ENCODE measurements at places on chromosomes 7 and 10.

DNA sequence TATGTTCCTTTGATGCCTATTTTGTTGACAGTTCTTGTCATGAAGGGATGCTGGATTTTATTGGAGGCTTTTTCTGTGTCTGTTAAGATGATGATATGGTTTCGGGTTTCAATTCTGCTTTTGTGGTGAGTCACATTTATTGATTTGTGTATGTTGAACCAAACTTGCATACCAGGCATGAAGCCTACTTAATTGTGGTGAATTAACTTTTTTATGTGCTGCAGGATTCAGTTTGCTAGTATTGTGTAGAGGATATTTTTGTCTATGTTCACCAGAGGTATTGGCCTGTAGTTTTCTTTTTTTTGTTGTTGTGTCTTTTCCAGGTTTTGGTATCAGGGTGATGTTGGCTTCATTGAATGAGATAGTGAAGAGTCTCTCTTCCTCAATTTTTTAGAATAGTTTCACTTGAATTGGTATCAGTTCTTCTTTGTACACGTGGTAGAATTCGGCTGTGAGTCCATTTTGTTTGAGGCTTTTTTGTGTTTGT is 345.9 kb downstream of the KIF20B start:
- DNase-seq = no peak

DNA sequence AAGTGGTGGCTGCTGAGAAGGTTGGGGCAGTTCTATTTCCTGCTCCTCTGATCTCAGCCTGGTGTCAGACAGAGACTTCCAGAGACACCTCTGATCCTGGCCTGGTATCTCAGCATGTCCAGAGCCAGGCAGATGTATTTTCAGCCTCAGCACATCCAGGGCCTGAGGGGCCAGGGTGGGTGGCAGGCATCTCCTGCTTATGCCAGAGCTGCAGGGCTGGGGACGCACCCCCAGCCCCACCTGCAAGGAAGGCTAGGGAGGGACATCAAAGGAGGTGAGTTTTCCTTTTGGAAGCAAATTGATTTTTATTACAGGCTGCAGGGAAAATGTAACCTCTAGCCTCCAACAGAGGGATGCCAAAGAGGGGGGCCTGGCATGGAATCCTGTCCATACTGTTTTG is 36.7 kb downstream of the CFAP46 start:
- no peak for DNase-seq

- no peak for DNase-seq
These were observed 197.6 kb upstream of the NFE2L3 start for GRCh38 chr7:25954395-25954794.

DNA sequence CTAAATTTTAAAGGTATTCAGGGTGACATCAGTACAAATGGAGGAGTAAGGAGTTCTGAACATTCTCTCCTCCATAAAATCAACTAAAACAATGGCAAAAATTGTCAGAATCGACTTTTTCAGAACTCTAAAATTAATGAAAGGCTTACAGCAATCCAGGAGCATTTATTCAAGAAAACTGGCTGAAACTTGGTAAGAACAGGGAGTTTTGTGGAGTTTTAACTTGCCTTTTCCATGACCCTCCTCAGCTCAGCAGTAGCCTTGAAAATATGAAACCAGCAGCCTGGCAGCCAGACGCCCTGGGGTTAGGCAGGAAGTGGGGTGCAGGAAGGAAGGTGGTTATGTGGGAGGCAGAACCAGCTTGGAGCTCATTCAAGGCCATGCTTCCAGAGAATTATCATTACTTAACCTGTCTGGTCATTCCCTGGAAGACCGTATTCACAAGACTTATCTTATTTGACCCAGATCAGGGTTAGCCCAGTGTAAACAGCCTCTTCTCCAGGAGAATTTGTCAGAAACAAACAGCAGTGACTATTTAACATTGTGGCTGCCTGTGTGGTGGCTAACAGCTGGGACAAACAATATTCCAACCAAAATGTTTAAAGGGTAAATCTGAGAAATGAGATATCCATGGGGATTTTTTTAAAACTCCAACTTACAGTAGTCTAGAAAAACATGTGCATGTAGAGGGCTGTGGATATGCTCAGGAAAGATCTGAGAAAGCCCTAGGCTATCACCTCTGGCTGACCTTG is 75.7 kb upstream of the MACROH2A2 start:
- no peak for DNase-seq

- no peak for DNase-seq
These were observed 38.9 kb upstream of the IL6 start for GRCh38 chr7:22688084-22688483.

DNA sequence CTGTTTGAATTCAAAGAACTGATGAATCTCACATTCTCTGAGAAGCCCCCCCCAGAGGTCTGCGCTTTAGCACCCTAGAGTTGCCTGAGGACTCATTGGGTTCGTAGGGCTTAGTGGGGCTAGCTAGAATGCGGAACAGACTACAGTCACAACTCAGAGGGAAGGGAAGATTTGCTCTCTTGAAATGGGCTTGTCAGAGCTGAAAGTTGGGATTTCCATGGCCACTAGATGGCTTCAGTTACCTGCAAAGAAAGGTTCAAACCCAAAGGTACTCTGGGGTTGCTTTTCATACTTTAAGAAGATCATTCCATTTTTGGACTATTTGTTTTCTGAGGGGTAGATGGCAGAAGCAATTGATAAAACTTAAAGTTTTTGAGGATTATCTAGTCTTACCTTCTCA is 205.0 kb downstream of the BBS9 start:
- peak; percentile 6 for DNase-seq

DNA sequence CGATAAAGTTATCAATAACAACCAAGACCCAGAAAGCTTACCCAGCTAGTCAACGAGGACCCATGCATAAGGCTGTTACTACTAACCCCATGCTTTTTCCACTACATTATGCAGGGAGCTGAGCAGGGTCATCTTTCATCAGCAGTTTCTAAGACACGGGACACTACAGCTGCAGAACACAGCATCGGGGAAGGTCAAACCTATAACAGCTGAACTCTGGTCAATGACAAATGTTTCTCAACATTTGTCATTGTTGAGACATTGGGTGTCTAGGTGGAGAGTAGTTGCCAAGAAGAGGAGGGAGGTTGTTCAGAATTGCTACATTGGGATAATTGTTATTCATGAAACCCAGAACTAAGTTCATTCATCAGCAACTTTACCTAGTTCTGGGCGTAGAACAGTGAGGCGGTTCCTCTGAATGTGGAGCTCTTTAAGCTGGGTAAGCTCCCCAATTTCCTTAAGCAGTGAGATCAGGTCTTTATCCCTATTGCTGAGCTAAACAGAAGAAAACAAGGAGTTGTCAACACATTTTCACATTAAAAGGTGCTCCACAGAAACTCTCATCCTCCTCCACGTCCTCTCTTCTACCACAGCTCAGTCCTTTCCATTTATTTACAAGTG is 105.6 kb downstream of the ZNF22 start:
- DNase-seq = no peak

DNA sequence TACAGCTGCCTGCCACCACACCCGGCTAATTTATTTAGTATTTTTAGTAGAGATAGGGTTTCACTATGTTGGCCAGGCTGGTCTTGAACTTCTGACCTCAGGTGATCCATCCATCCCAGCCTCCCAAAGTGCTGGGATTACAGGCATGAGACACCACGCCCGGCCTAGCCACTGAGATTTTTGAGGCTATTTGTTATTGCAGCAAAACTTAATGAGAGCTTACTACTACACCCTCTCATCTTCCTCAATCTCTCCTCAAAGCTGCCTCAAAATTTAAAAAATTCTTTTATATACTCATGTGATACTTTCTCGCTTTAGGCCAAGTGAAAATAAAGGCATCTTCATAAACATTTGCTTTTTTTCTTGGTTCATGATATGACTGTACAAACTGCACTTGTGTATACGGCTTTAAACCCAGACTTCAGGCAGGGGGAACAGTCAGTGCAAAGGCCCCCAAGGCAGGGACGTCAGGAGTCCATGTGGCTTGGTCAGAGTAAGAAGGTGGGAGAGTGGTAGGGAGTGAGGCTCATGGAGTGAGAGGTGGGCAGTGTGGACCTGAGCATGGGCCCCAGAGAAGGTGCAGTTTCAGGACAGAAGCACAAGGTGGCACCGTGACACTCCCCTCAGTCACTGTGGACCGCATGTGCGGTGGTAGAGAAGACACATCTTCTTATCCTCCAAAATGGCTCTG is 55.5 kb downstream of the SYPL1 start:
- peak; percentile 62 for DNase-seq

- no peak for DNase-seq
These were observed 845.0 kb downstream of the CNTNAP2 start for GRCh38 chr7:146961617-146962016.

- no peak for DNase-seq
These were observed 47.6 kb upstream of the PDCD4 start for GRCh38 chr10:110824152-110824441.

- DNase-seq = no peak
These were observed 220.3 kb downstream of the PHTF2 start for GRCh38 chr7:78018641-78019446.

GRCh38 chr7:145511004-145511403 is 605.6 kb upstream of the CNTNAP2 start:
- DNase-seq = no peak

DNA sequence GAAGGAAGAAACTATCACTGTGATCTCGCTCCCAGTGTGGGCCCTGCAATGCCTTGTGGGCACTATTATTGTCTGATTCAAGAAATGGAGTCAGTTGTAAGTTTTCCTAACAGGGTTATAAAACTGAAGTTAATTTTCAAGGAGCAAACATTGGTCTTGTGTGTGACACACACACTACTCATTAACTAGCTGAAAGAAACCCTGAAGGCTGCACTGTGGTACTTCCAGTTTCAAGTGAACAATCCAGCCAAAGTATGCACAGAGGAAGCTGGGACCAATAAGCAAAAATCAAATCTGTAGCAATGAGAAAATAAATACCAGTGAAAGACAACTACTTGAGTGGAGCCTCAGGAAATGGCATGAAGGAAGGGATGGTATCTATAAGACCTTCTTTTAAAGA is 506.6 kb upstream of the POT1 start:
- DNase-seq = no peak

- DNase-seq = no peak
These were observed 104.4 kb upstream of the FAM3C start for GRCh38 chr7:121500360-121501058.

DNA sequence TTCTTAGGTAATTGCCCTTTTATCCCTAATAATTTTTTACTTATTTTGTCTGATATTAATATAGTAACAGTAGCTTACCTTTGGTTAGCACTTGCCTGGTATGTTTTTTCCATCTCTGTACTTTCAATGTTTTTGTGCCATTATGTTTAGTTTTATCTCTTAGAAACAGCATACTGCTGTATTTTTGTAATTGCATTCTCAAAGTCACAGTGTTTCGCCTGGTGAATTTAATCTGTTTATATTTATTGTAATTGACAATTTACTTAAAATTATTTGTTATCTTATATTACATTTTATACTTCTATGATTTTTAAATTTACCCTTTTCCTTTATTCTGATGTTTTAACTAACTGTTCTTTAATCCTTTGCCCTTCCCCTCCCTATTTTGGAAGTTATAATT is 166.4 kb downstream of the RELN start:
- no peak for DNase-seq

DNA sequence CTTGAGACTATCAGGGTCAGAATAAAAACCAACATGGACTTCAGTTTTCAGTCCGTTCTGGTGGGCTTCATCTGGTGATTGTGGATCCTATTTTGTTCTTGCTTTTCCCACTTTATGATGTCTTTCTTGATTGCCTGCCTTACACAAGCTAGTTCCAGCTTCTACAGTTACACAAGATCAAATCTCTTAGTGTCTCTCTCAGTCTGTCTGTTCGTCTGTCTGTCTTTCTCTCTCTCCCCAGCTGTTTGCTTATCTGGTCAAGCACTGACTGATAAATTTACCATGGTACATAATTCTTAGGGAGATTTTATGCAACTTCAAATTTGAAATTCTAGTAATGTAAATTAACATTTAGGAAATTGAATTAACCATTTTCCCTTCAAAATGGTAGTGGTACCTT is 35.8 kb downstream of the TAX1BP1 start:
- DNase-seq = no peak

- DNase-seq = no peak
These were observed 110.1 kb downstream of the INHBA start for GRCh38 chr7:41592794-41593193.

GRCh38 chr7:2260820-2261219 is 18.8 kb downstream of the NUDT1 start:
- DNase-seq = no peak

- no peak for DNase-seq
These were observed 1.9 kb upstream of the TMEM229A start for GRCh38 chr7:124034754-124035100.

GRCh38 chr7:124428781-124429180 is 336.8 kb downstream of the GPR37 start:
- DNase-seq = no peak

GRCh38 chr7:51224811-51225595 is 91.6 kb downstream of the COBL start:
- DNase-seq = peak; percentile 31

DNA sequence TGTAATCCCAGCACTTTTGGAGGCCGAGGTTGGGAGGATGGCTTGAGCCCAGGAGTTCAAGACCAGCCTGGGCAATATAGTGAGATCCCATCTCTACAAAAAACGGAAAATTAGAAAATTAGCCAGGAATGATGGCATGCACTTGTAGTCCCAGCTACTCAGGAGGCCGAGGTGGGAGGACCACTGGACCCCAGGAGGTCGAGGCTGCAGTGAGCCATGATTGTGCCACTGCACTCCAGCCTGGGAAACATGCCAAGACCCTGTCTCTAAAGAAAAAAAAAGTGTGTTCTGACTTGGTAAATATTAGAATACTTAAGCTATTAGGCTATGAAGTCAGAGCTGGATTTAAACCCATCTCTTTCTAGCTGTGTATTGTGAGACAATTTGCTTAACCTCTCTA is 81.0 kb upstream of the KAT6B start:
- no peak for DNase-seq

DNA sequence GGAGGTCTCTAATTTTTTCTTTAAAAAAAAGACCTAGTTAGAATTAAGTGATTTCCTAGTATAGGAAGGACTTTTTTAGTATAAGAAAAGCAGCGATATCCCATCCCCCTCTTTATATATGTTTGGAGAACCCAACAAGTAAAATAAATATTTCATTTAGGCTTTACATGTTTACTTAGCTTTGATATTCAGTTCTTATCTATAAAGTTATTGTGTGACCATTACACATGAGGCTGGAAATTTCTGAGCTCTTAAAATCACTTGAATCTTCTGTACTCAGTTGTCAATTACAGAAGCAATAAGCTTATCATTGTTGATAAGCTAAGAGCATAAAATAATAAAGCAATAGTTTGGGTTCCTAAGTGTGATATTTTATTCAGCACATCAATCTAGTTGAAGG is 89.7 kb downstream of the AASS start:
- DNase-seq = no peak

DNA sequence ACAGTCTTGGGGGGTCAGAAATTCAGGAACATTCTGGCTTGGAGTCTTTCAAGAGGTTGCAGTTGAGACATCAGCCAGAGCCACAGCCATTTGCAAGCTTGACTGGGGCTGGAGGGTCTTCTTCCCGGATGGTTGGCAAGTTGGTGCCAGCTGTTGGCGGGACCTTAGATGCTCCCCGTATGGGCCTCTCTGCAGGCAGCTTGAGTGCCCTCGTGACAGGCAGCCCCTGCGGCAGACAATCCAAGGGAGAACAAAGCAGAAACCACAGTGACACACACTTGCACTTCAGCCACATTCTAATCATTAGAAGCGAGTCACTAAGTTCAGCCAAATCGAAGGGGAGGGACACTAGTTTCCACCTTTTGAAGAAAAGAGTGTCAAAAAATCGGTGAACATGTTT is 59.4 kb upstream of the MXI1 start:
- no peak for DNase-seq

Measured in HepG2 (cell line).